ENCODE measurements at places on chromosomes 7 and 10.
A peak's percentile ranks its signal among the peaks of the same experiment; 100 is the strongest.

- DNase-seq = no peak
Observed at GRCh38 chr10:86801995-86802394, 45.6 kb downstream of the BMPR1A start.

- DNase-seq = no peak
Observed at GRCh38 chr7:91031757-91032156, 232.5 kb upstream of the FZD1 start.

GRCh38 chr7:47737601-47738000 is 155.7 kb upstream of the TNS3 start:
- no peak for DNase-seq

DNA sequence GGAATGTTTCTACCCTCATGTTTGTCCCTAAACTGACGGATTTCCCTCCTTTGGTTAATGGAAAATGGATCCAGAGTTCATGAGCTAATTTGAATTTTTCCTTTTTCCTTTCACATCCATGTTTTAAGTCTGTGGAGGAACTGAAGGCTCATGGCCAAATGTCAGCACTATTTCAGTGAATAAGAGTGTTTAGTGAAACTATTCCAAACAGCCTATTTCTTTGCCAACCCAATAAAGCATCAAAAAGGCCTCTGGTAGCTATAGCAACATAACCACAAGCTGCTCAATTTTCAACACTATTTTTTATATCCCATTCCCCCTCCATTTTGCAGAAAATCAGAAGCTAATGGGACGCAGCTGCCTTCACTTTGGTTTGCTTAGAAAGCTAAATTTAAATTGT is 1454.1 kb downstream of the GATA3 start:
- DNase-seq = no peak

DNA sequence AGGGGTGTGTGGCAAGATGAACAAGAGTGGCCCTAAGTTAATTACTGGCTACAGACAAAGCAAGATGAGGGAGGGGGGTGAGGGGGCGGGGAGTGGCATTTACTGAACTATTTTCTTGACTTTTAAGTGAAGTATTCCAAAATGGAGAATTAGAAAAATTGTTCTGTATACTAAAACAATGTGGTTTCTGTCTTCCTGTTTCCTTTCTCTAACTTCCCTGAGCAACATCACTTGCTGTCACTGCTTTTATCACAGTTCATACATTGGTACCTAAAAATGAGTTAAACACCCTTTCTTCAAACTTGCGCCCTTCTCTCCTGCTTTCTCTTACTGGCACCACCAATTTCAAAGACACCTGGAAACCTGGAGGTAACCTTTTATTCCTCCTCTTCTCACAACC is 21.6 kb downstream of the PDZD8 start:
- no peak for DNase-seq

DNA sequence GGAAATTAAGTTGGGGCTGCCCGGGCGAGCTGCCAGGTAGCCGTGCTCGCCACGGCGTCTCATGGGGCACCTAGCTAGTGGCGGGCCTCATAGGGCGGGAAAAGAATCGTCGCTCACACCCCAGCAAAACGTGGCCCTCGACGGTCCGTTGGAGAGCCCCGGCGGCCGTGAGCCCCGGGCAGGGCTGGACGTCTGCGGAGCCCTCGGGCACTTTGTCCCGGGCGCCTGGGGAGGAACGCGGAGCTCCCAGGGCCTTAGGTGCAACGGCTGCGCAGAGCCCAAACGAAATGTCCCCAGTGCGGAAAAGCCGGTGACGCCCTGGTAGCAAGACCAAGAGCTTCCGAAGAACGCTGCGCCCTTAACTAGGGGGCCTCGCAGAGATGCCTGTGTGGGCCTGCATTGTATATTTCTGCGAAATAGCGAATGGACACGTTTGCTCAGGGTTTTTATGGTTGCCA is 866 bp upstream of the SFMBT2 start:
- no peak for DNase-seq

DNA sequence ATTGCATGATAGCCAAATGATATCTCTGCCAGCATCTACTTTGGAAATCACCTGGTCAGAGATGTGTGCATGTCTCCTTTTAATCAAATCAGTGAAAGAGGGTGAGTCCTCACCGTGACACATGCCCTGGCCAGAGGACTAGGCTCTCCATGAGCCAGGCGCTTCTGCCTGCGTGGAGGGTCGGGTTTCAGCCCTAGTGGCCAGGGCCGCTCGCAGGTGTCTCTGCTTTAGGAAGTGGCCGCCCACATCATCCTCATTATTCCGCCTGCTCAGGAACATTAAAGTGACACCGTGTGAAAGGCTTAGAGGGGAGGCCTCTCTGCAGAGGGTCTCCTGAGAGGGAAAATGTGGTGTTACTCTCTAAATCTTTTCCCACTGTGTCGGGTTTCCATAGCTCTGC is 173.6 kb upstream of the PRKCQ start:
- DNase-seq = no peak

DNA sequence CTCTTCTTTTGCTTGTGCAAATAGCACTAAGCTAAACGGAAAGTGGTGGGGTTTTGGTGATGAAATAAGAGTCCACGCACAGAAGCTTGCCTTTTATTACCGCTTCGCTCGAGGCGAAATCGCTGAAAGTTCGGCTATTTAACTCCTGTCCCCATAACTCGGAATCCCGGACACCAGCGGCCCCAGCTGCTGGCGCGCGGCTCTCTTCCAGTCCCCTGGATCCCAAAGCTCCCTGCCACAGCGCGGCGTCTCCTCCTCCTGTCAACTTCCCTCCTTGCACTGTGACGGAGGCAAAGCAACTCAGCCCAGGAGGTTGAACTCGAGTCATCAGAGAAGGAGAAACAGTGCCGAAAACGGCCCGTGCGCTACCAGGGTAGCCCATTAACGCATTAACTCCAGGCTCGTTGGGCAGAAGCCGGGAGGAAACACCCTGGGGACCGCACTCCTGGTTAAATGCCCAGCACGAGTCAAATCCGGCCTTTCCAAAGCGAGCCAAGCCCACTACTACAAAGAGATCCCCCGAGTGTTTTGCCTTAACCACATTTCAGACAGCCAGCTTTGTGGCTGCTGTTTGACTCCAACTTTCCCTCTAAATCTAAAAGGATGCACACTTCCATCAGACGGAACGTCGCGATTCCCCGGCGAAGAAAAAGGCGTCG is 1.3 kb downstream of the SEMA3D start:
- DNase-seq = peak; percentile 9

GRCh38 chr7:43119371-43120075 is 7.1 kb downstream of the HECW1 start:
- DNase-seq = no peak

GRCh38 chr7:99131290-99131689 is 12.6 kb downstream of the SMURF1 start:
- no peak for DNase-seq

DNA sequence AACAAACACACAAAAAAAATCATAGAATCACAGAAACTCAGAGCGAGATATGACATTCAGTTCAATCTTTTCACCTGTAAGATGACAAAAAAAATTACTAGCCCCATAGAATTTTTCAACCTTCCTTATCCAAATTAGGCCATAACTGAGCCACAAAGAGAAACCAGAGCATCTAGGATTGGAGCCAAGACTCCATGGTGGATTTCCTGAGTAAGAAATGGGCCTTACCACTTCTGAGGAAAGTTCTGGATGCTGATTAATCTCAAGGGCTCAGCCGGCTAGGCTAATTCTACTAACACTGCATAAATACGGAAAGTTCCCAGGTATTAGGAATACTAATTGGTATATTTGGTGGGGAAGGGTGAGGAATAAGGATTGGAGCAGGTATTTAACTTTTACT is 16.8 kb downstream of the LIPM start:
- DNase-seq = no peak

DNA sequence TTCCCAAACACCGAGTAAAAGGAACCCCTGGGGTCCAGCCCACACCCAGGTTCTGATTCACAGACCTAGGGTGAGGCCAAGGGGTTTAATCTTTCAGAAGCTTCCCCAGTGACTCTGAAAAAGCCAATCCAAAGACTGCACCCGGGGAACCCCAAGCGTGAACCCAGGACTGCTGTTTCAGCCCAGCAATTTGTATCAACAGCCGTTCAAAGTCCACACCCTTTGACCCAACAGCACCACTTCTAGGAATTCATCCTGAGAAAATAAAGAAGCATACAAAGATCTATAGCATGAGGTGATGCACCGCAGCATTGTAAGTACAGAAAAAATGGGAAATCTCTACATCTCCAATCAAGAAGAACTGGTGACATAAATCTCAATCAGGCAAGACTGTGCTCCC is 24.4 kb downstream of the DLG5 start:
- no peak for DNase-seq

GRCh38 chr10:42304341-42304740 is 334.0 kb downstream of the ZNF33B start:
- DNase-seq = no peak

DNA sequence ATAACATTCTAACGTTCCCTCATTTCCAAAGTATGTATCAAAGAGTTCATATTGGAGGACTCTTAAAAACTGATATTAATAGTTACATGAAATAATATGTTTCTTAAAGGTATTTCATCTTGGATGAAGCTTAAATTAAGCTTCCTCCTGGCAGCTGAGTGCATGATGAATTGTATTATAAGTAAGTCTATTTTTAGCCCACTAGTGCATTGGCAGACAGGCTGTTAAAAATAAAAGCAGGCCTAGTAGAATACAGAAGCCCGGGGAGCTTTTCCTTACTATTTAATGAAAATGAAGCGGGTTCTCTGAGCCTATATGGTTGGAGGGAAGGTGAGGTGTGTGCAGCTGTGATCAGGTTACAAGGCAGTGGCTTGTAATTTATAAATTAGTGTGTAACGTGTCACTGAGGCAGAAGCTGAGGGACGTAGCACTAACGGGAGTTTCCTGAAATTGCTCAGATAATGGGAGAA is 130.7 kb upstream of the KMT2E start:
- DNase-seq = no peak

GRCh38 chr10:120414946-120415345 is 42.1 kb upstream of the PLPP4 start:
- no peak for DNase-seq

Measured in A549 (cell line).